ENCODE measurements at places on chromosomes 12 and 14.

DNA sequence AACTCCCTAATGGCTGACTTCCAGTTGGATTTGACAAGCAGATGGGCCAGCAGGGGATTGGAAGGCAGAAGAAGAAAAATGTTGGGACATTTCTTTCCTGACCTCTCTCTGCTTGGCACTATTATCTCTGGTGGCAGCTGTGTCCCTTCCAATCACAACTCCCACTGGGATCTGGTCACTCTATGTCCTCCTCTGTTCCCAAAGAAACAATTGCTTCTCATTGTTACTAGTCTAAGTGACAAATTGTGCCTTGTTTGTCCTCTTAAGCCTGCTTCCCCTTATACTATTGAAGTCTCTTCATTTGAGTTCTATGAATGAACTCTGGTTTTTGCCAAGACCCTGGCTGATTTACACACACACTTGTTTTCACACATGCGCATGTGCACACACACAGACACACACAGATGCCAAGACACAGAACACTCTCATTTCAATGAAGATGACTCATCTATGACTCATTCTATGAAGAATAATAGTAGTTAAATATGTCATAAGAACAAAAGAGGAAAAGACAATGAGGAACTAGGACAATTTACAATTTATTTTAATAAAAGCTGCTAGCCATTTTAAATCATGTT is 83.0 kb upstream of the FAR2 start:
- no peak for DNase-seq

DNA sequence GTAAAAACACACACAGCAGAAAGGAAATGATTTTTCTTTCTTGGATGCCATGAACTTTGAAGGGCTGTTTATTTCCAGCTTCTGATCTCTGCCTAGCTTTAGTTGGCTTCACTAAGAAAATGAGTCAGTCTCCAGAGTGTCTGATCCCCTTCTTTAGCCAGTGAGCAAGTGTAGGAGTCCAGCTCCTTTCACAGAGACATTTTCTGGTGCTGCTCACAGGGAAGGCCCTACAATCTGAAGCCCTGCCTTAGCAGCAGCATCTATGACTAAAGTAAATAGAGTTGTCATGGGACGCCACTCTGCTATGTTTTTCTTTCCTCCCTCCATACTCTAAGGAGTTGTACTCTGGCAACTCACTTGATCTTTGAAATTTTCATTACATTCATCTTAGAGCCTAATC is 103.5 kb downstream of the RPAP3 start:
- DNase-seq: no peak

DNA sequence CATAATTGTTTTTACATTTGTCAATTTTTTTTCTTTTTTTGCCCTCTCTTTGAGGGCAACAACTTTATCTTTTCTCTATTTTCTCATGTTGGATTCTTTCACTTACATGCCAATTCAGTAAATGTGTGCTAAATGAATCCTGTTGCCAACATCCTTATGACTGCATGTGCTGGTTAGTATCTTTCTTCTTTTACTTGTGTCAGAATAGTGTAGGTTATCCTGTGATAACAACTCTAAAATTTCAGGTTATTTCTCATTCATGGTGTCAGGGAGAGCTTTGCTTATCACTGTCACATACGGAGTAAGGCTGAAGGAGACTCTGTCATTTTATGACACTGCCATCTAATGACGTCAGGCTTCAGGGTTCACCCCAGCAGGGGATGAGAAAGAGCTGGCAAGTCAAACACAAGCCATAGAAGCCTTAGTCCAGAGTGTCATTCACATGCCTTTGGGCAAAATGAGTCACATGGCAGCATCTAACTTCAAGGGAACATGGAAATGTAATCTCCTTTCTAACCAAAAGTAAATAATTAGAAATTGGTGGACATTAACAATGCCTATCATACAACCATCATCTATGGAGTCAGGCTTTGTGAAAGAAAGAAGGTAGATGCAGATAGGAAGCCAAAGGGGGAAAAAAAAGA is 242.5 kb upstream of the ATP2B1 start:
- DNase-seq: peak; percentile 48

GRCh38 chr14:48805315-48805714 is 780.9 kb downstream of the RPS29 start:
- DNase-seq: no peak

DNA sequence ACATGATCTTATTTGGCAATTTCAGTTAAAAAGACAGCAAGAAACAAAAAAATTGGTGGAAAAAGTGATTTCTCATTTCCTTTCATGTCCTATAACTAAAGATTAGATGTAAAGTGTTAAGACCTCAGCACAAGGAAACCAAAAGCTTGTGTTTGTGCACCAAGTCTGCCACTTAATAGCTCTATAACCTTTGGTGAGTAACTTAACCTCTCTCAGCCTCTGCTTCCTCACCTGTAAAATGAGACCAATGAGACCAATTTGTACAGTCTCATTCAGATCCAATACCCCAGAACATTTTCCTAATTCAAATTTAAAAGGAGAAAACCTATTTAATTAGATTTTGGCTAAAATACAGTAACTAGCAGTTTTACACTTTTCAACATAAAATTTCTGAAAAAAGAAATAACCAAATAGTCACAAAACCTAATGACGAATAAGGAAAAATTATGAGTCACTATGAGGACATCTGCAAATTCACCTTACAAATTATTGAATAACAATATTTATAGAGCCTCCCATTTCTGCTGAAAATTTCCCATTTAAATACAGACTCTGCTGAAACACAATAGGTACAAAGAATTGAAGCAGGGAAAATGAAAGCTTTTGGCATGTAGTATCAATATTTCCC is 71.1 kb downstream of the EPS8 start:
- no peak for DNase-seq

DNA sequence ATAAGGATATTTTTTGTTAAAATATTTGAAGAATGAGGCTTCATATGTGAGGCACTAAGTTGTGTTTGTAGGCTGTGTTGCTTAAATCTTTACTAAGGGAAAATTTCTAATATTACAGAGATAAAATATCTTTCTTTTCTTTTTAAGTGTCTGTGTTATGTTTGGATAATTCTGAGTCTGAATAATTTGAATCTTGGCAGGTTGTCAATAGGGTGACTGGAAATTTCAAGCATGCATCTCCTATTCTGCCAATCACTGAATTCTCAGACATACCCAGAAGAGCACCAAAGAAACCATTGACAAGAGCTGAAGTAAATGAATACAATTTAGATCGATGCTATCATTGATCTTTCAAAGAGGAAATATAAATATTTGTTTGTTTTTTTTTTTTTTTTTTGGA is 29.4 kb downstream of the TMPO start:
- DNase-seq: no peak

- no peak for DNase-seq
Observed at GRCh38 chr14:48247977-48248376, 572.6 kb upstream of the MDGA2 start.

GRCh38 chr14:97212399-97212798 is 415.2 kb downstream of the VRK1 start:
- no peak for DNase-seq

DNA sequence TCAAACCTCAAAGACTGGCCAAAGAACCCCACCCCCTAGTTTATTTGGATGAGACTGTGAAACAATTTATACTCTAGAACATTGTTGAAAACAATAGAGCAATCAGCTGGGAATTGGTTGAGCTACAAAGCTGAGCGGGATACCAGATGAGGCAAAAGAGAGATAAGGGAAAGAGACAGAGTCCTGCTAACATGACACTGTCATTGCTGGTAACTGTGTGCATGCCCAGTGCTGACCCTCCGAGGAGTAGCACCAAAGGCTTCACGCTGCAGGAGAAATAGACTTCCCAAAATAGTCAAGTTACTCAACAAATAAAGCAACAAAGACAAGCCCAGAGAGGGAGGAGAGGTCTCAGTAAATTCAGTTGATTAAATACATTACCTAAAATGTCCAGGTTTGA is 63.6 kb downstream of the RASSF8 start:
- DNase-seq: no peak
